ENCODE measurements at places on chromosomes 3 and 15. TPM values are rescaled to one million over a fixed set of nuclear protein-coding genes. Genes with fewer than 3 reads are reported as not detected.

GRCh38 chr3:22159004-22159695 is 408.1 kb upstream of the ZNF385D start:
- DNase-seq: no peak

GRCh38 chr3:185479373-185479945 is 19.4 kb downstream of the TMEM41A start:
- no peak for DNase-seq

DNA sequence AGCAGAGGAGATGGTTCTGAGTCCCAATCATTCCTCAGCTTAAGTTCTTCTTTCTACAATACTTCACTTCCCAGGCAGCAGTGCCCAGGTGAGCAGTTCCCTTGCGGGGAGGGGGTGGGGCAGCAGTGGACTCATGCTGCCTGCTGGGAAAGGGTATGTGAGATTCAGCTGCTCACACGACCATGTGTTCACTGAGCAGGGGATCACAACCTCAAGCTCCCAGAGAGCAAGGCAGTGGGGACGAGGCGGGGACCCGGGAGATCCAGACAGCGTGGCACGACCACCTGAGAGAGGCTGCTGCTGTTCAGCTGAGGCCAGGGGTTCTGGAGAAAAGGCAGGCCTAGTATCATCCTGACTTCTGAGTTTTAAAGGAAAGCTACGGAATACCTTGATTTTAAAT is 166.6 kb downstream of the XXYLT1 start:
- no peak for DNase-seq

DNA sequence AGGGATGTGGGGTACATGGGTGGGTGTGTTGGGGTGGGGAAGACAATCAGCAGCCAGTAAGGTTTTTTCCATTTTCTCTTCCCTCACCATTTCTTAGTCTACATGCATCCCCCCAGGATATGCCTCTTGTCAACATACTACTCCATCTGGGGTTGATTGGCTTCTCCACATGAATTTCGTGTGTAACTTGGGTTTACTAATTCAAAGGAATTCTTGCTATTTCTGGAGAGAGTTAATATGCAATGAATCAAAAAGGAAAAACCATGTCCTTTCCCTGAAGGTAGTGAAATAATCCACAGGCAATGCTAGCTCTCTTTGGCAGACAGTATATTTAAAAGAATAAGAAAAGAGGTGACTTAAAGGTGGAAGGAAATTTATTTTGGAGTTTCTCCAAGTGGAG is 198.4 kb downstream of the EBLN2 start:
- no peak for DNase-seq

GRCh38 chr15:85473455-85473854 is 93.1 kb downstream of the AKAP13 start:
- no peak for DNase-seq

- no peak for DNase-seq
These were observed 3.6 kb upstream of the NMD3 start for GRCh38 chr3:161217496-161217895.

The INO80 gene
- 50.8 TPM for total RNA-seq

The ESYT3 gene
- 0.31 TPM for total RNA-seq

Measured in occipital lobe (tissue), 3 donors.